ENCODE measurements at places on chromosomes 3 and 15.
A peak's percentile ranks its signal among the peaks of the same experiment; 100 is the strongest.

DNA sequence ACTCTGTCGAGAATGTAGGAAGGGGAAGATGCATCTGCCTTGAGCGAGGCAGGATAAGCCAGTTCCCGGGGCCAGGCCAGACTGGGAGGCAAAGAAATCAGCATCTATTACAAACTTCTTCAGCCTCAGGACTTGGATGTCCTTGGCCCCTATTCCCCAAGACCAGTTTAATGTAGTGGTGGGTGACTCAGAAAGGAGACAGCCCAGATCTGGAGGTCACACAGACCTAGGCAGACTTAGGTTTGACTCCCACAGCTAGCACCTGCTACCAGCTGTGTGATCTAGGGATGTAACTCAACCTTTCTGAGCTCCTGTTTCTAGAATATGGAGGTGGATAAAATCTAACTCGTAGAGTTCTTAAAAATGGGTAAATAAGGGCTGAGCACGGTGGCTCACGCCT is 409.5 kb upstream of the PROK2 start:
- DNase-seq = no peak

DNA sequence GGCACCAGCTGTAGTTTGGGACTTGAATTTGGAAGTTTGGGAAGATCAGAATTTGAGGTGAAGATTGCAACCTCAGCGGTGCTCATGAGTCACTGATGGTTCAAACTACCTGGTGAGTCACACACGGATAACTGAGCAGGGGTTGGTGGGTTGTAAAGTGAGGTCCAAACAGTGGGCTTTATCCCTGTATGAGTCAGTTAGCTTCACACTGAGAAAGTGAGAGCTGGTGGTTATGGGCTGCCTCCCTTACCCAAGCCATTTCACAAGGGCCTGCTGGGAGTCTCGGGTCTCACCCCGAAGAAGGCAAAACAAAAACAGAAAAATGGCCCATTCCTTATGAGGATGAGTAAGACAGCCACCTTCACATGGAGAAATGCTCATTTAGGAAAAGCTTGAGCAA is 77.0 kb downstream of the ITGA11 start:
- no peak for DNase-seq

DNA sequence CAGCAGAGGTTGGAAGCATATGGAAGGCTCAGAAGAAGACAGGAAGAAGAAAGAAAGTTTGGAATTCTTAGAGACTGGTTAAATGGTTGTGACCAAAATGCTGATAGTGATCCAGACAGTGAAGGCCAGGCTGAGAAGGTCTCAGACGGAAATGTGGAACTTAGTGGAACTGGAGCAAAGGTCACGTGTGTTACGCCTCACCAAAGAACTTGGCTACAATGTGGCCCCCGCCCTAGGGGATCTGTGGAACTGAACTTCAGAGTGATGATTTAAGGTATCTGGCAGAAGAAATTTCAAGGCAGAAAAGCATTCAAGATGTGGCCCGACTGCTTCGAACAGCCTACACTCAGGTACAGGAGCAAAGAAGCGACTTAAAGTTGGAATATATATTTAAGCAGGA is 83.1 kb downstream of the MYO5A start:
- no peak for DNase-seq

DNA sequence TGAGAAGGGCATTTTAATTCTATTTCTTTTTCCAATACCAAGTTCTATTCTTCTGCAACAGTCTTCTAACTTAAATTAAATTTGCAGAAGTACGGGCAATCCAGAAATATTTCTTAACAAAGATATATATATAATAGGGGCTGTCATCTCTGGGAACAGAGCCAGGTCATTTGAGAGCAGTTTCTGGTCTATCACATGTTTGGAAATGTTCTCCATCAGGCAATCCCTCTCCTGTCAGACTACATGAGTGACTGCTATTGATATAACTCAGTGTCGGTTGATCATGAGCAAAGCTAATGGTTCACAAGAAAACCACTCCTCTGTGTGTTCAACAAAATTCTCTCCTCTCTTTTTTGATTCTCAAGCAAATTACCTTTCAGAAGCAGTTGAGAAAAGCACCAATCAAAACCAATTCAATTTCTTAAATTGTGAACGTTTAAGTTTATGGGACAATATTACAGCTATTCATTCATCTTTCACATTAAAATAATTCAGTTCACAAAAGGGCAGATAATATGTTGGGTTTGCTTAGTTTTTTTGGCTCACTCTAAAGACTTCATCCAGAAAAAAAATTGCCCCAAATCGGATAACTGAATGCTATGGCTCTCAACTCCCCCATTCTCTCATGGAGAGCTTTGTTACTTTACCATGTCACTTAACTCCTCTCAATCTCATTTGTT is 152.9 kb upstream of the TGFBR2 start:
- no peak for DNase-seq

- DNase-seq = no peak
Observed at GRCh38 chr3:56772952-56773938, 28.5 kb downstream of the ARHGEF3 start.

DNA sequence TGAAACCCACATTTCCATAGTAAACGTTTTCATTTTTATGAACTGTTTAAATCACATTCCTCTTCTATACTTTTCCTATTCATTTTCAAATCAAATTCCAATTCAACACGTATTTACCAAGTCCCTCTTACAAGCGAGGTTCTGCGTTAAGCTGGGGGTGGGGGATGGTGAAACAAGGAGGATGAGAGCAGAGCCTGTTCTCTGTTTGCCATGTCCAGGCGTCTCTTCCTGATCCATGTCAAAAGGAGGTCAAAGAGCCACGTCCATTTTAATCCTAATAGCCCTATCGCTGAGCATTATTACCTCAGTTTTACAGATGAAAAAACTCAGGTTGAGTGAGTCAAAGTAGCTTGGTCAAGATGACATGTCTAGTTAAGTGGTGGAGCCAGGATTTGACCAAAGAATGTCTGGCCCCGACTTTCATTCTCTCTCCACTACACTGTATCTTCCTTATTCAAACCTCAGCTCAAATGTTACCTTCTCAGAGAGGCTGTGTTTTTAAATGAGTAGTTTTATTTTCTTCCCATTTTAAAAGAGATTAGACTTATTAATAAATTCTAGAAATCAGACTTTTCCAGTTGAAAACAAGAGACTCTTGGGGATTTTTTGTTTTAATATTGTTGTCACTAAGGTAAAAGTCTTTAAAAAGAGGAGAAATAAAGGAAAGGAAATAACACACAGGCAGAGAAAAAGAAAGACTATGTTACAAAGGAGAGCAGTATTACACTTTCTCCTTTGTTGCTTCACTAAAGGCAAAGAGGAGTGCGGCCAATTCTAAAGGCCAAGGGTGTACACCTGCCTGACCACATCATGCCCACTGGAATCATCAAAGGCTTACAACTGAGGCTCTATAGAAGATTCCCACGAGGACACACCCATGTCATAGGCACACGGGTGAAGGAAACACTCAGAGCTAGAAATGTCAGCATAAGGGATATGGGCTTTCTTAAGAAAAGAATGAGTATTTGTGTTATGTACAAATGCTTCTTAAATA is 42.4 kb downstream of the MYO5A start:
- no peak for DNase-seq

- DNase-seq = no peak
Observed at GRCh38 chr3:108225221-108225620, 3.0 kb upstream of the IFT57 start.

DNA sequence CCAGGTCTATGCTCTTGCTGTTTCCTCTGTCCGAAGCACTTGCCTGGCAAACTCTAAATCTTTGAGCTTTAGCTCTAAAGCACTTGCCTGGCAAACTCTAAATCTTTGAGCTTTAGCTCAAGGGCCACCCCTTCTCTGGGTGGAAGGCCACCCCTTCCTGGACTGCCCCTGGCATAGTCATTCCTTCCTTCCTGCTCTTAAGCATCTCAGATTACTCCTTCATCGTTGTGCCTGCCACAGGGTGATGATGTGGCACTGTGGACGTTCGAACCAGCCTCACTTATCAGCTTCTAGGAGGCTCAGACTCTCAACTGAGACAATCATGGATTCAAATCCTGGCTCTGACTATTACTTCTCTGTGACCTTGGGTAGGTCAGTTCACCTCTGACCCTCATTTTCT is 10.5 kb upstream of the CRABP1 start:
- no peak for DNase-seq

DNA sequence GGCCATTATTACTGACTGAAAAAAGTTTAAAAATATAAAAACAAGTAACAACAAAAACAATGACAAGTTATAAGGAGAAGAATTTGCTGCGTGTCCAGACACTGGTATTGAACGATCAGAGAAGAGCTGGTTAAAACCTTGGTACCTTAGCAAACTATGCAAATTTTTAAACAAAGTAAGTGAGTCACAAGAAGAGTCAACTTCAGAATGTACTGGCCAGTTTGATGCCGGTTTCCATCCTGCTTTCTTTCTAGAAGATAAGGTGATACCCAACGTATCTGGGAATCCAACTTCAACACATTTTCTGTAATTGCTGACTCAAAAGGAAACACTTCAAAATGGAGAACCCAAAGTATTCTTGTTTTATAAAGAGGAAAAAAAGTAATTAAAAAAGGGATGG is 49.8 kb downstream of the RUBCN start:
- DNase-seq = no peak

GRCh38 chr3:150419959-150420358 is 11.9 kb downstream of the TSC22D2 start:
- DNase-seq = no peak

DNA sequence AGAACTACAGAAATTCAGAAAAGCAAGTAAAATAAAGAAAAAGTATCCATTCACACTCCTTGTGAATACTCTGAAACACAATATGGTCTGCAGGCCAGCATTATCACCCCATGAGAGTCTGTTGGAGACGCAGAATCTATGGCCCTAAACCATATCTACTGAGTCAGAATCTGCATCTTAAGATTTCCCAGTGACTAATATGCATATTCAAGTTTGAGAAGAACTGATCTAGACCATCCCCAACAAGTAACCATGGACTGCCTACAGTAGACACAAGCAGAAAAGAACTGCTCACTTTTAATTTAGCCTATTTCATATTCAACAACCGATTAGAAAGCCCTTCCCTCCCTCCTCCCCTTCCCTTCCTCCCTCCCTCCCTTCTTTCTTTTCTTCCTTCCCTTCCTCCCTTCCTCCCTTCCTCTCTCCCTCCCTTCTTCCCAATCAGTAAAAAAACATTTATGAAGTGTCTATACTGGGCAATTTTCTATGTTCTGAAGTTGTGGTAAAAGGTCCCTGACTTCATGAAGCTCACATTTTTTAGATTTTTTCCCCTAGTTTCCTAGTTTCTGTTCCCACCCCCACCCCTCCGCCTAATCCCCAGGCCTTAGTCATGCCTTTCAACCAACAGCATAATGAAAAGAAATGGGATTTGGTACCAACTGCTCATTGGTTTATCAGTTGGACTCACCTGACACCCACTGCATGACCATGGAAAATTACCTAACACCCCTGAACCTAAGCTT is 125.2 kb downstream of the CNTN3 start:
- no peak for DNase-seq

DNA sequence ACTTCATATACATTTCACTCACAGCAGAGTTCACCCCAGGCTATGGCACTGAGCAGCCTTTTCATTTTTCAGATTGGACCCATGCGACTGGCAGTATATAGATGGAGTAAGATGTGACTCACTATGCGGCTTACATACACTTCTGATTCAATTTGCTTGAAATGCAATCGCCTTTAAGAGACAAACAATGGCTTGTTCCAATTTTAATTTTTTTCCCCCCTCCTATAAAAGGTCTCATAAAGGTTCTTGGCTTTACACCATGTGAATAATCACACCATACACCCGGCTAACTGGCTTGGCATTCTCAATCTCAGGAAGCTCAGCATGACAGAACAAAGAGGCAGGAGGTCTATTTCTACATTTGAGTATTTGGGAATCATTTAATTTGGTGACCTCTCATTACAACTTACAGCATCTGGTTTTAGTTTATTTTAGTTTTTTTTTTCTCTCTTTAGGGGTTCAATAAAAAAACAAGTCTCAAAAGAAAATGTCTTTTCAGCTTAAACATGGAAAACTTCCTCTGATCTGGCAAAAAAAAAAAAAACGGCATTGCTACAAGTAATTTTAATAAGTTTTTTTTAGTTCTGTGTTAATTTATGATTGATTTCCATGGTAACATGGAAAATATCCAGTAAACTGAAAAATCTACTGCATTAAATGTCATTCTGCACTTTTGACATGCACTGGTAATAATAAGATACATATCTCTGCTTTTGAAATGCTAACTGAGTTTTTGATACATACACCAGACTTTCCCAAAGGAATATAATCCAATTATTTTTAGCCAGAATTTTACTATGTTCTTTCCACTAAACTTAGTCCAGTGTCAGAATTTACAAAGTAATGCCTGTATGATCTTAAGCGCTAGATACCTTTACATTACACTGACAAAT is 38.8 kb downstream of the GADL1 start:
- DNase-seq = no peak

- DNase-seq = no peak
Observed at GRCh38 chr3:184335291-184335660, 2.1 kb upstream of the FAM131A start.

DNA sequence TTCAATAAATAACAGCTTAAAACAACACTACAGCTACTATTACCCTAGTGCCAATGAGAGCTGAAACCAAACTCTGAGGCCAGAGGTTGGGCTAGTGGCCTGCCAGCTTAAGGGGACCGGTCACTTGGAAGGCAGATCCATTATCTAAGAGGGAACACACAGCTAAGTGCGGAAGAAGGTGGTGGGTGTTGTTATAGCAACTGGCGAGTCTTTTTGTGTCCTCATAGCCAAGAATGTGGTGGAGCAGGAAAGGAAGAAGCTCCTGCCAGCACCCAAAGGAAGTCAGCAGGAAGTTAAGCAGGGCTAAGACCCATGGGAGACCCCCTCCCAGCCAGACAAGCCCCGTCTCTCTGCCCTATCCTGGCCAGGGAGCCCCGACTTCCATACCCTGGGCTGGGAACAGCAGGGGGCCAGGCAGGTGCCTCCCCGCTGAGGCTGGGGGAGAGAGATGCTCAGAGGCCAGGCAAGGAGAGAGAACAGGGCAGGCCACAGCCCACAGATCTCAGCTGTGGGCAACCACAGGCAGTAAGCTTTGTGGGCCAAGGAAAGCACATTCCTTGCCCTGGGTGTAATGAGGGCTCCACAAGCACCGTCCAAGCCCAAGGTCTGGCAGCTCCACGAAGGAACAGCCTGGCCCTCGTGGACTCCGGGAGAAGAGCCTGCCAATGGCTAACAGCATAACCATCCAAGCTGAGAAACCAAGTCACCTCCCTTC is 34.0 kb upstream of the HRH1 start:
- DNase-seq = no peak

DNA sequence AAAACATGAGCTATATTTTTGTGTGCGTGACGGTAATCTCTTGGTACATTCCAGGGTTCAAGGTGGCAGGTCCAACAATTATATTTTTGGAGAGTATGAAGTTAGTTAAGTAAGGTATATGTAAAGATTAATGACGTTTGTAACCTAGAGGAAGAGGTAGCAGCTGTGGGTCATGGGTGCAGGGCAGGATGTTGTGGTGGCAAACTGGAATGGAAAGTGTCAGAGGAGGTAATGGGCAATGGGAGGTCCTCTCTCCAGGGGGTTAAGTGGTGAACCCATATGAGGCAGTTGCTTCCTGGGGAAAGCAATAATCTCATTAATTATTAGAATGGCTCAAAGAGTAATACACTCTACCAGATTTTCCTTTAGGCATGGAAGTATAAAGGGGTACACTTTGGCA is 1.0 kb upstream of the CD200R1L start:
- peak; percentile 34 for DNase-seq

- DNase-seq = no peak
Observed at GRCh38 chr3:75395580-75396315, 268.4 kb upstream of the FRG2C start.
